ENCODE measurements at places on chromosomes 7 and 10. TPM values are rescaled to one million over a fixed set of nuclear protein-coding genes. Genes with fewer than 3 reads are reported as not detected.

GRCh38 chr7:132433301-132433700 lies 143.0 kb downstream of the PLXNA4 start:
- no peak for DNase-seq

DNA sequence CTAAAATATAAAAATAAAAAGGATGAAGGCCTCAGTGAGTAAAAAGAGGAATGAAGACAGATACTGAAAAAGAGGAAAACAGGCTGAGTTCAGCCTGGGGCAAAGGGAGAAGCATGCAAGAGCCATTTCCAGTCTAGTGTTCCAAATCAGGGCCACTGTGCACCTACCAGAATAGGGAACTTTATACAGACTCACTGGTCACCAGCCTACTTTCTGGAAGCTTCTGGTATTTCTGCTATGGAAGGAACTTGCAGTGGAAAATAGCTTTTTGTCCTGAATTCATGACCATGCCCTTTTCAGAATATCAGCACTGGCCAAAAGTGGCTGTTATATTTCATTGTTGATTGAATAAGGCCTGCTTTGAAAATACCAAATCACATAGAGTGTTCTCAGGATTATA lies 28.8 kb downstream of the ABRAXAS2 start:
- DNase-seq, result no peak

DNA sequence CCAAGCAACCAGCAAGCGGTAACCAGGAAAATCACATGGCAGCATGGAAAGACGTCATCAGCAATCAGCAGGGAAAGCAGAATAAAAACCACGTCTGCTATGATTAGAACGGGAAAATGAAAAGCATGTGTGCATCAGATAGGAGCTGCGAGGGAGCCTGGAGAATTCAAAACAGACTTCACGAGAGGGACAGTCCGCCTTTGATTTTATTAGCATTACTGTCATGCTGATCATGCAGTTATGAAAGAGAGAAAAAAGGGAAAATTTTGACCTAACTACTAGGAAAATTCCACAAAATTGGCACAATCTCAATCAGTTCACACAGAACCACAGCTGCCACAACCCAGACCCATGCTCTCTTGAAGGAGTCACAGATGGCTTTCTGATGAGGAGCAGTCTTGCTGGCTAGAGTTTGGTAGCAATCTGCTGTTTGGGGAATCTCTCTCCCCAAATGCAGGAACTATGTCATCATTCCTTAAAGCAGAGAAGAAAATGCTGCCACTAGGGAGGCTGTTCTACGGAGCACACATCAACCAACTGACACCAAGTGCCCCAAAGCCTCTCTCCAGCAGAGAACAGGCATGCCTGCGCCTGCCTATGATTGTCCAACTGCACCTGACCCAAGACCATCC lies 295.9 kb downstream of the TNS3 start:
- no peak for DNase-seq

DNA sequence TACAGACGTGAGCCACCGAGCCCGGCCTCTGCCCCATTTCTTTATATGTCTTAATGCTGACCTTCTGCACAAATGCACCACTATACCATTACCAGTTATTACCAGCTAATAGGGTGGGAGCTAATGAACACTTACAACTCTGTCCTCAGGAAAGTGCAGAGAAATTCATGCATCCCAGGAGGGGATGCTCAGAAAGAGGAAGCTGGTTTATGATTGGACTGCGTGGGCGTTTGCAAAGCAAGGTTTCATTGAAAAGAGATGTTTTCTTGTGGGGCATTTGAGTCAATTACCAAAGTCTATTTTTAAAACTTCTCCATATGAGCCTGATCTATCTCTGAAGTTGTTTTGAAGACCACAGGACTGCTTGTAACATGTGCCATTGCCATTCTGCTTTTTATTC lies 417.7 kb upstream of the CELF2 start:
- DNase-seq, result no peak

DNA sequence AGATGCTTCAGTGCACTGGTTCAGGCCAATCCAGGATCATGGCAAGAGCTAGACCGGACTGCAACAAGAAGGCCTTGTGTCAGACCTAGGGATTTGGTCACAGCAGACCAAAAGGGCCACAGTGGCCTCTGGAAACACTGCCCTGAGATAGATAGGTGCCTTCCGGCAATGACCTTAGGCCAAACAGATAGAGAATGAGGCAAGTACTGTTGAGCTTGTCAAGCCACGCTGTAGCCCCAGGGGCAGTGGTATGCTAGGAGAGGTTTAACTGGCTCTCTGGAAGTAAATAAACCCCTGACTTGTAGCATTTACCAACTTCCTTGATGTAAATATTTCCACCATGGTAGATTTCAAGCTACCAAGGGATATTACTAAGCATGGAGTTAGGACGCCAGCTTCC lies 197.5 kb downstream of the GRID1 start:
- no peak for DNase-seq

GRCh38 chr10:9950070-9950469 lies 1067.6 kb upstream of the CELF2 start:
- DNase-seq, result no peak

GRCh38 chr7:71539615-71540014 lies 407.7 kb downstream of the GALNT17 start:
- DNase-seq, result no peak

The GTF2IRD1 gene
- 6.8 TPM for total RNA-seq

The LBX1 gene
- total RNA-seq, result not detected

The GBX1 gene
- total RNA-seq, result not detected

The NAT16 gene
- total RNA-seq, result not detected

The ATRNL1 gene
- total RNA-seq, result 0.77 TPM

The CCL26 gene
- total RNA-seq, result not detected

All from dermis microvascular lymphatic vessel endothelial cell (primary cell).